Naive thymus-derived CD4-positive, alpha-beta T cell (primary cell): ENCODE measurements at places on chromosomes 13 and 19. TPM values are rescaled to one million over a fixed set of nuclear protein-coding genes. Genes with fewer than 3 reads are reported as not detected.

NCCRP1 gene
- total RNA-seq, result not detected

GRCh38 chr19:51141181-51141580, 920 bp upstream of the SIGLEC7 start:
- H3K4me1 ChIP-seq, result peaks cover 15% of the 10 kb centered on the region
- no peak for DNase-seq
- H3K27me3 ChIP-seq, result no peaks in the 10 kb centered on the region
- no peak overlapping the region for H3K27ac ChIP-seq

- H3K27ac ChIP-seq, result peak overlapping the region; percentile 77
- DNase-seq, result no peak
- H3K4me3 ChIP-seq, result peak overlapping the region; percentile 94
- no peaks in the 10 kb centered on the region for H3K36me3 ChIP-seq
- H3K27me3 ChIP-seq, result no peaks in the 10 kb centered on the region
Measured at GRCh38 chr19:10701955-10702525, 801 bp downstream of the QTRT1 start.

GRCh38 chr13:113749967-113750366, 9.1 kb upstream of the TMEM255B start:
- no peak overlapping the region for H3K27ac ChIP-seq
- no peaks in the 10 kb centered on the region for H3K36me3 ChIP-seq
- H3K4me1 ChIP-seq, result no peaks in the 10 kb centered on the region

DNA sequence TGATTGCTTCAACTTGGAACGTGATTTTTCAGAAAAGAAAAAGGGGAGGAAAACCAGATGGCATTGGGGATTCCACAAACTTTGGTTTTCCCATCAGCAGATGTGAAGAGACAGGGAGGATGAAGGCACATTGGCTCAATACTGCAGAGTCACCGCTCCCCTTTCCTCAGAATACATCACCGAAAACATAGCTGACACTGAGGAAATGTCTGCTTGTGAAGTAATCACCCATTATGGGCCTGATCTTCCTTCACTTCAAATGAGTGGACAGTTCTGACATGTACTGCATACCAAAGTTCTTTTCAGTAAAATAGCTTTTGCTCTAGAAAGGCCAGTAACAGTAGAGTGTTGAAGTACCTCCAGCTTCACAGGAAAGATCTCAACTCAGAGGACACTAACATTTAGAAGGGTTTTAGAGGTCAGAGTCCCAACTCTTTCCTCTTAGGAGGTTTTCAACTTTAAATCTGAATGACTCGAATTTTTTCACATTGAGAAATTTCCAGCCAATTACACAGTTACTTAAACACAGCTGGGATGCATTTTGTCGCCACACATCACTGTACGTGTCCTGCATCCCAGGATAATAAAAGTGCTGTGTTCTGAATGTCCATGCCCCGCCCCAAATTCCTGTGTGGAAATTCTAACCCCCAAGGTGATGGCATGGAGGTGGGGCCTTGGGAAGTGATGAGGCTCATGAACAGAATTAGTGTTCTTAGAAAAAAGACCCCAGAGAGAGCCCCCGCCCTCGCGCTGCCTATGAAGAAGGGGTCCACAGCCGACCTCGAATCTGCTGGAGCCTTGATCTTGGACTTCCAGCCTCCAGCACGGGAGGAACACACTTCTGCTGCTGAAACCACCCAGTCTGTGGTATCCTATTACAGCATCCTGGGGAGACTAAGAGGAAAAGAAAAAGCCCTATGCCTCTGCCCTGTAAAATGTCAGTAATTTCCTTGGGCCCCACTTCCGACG, 77.7 kb downstream of the COL4A1 start:
- H3K27ac ChIP-seq, result no peak overlapping the region
- H3K4me3 ChIP-seq, result no peak overlapping the region
- H3K27me3 ChIP-seq, result no peaks in the 10 kb centered on the region

DNA sequence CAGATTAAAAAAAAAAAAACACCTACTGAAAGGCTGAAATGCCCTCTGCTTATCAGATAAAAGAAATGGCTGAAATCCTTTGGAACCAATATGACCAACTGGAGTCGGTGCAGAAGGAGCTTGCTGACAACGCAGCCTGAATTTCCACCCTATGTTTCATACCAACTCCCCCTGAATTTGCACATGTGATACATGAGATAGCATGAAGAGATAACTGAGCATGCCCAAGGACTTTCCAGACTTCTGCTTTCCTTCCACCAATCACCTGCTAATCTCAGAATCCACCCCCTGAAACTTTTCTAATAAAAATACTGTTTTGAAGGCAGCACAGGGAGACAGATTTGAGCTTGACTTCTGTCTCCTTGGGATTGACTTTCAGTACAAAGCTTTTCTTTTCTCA, 32.2 kb upstream of the WDFY2 start:
- no peak for DNase-seq
- no peaks in the 10 kb centered on the region for H3K36me3 ChIP-seq
- no peak overlapping the region for H3K27ac ChIP-seq
- H3K4me3 ChIP-seq, result no peak overlapping the region

DNA sequence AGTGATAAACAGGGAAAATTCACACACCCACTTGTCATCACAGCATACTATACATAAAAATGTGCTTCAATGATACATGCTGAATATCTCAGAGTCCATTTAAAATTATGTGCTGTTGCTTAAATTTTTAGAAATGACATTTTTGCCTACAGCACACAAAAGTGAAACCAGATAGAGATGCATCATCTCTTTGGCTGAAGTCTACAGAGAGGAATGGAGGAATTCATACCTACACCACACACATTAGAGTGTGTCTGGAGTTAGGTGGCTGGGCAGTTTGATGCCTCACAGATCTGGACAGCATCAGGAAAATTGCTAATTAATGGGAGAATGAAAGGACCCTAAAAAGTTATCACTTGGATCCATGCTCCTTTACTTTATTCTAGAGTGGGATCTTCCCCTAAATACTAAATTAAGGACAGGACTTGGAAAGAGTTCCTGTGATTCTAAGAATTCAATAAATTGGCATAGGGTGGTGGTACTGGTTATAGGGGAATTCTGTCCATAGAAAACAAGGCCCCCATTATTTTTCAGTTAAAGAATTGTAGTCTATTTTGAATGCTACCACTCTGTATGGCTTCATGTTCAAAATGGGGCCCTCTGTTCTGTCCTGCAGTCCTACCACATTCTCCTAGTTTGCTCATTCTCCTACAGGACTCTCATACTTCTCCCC, 41.3 kb downstream of the RCBTB2 start:
- DNase-seq, result no peak
- H3K36me3 ChIP-seq, result no peaks in the 10 kb centered on the region
- peaks cover 62% of the 10 kb centered on the region for H3K4me1 ChIP-seq
- H3K27ac ChIP-seq, result peak overlapping the region; percentile 74
- H3K27me3 ChIP-seq, result no peaks in the 10 kb centered on the region

- no peak overlapping the region for H3K27ac ChIP-seq
- H3K36me3 ChIP-seq, result no peaks in the 10 kb centered on the region
- DNase-seq, result no peak
- no peaks in the 10 kb centered on the region for H3K27me3 ChIP-seq
- no peaks in the 10 kb centered on the region for H3K4me1 ChIP-seq
- no peak overlapping the region for H3K4me3 ChIP-seq
Measured at GRCh38 chr19:1159864-1160595, 14.0 kb downstream of the SBNO2 start.

NCR1 gene
- total RNA-seq, result not detected in 2 replicates

DNA sequence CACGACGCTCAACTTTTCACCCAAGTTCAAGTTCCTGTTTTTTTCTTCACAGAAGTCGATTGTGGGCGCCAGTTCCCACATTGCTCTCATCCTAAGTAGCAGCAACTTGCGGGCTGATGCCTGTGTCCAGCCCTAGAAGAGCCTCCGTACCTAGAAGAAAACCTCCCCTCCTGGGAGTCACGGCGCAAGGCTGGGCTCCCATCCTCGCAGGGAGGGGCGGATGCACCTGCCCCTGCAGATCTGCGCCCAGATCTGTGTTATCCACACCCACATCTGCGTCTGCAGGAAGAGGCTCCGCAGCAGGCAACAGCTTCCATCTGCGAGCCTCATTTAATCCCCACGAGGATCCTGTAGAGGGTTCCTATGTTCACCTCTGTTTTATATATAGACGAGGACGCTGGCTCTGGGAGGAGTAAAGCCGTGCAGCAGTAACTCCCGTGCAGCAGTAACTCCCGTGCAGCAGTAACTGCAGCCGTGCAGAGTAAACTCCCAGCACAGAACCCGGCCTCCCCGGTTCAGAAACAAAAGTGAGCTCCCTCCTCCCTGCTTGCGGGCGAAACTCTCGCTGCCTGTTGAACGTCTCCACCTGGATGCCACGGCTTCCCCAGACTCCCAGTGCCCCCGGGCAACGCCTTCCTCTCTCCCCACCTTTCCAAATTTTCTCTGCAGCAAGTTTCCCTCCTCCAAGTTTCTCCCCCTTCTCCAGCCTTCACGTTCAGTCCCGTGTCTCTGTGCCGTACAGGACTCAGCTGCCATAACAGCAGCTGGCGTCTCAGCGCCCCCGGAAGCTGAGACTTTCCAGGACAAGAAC, 23.5 kb upstream of the LAIR1 start:
- H3K4me1 ChIP-seq, result peaks cover 26% of the 10 kb centered on the region
- peak; percentile 51 for DNase-seq
- peak overlapping the region; percentile 67 for H3K27ac ChIP-seq
- H3K27me3 ChIP-seq, result no peaks in the 10 kb centered on the region
- peak overlapping the region; percentile 65 for H3K4me3 ChIP-seq
- no peaks in the 10 kb centered on the region for H3K36me3 ChIP-seq
